Suppressor macrophage (primary cell): ENCODE measurements at places on chromosomes 2 and 18.
A peak's percentile ranks its signal among the peaks of the same experiment; 100 is the strongest.

- no peak for DNase-seq
These were observed 126.0 kb upstream of the ACVR2A start for GRCh38 chr2:147718831-147719230.

DNA sequence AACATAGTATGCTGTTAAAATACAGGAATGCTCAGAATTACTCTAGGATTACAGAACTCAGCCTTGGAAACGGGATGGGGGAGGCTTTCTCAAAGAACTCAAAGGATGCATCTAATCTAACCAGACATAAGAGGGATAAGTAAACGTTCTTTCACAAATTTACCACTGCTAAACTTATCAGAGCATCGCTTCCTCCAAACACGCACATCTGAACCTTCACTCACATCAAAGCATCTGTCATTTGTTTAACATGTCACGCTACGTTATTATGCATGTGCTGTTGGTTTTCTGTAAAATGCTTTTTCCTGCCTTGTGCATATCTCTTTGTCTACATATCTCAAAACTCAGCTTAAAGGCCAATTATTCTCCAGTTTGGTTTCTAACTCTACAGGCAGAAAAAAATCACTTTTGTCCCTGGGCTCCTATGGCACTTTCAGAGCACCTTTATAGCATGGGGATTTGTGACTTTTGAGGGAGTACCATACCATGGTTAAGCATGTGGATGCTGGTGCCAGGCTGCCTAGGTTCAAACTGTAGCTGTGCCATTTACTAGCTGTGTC lies 106.7 kb upstream of the FSHR start:
- no peak for DNase-seq

GRCh38 chr2:53484531-53484930 lies 283.1 kb upstream of the CHAC2 start:
- no peak for DNase-seq

DNA sequence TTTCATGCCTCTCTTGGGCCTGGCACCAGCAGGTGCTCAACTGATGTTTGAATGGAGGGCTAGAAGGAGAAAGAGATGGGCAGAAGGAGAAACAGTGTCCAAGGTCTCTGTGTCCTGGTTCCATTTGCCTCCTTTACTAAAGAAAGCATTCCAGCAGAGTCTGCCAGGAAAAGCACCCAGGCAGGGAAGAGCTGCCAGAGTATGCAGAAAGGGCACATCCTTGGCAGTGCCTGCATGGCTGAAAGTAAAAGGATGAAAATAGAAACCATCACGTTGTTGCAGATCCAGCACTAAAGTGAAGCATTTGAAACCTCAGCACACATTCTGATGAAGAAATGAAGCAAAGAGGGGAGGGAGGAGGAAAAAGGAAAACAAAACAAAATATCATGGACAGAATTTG lies 142.2 kb downstream of the ESCO1 start:
- no peak for DNase-seq

DNA sequence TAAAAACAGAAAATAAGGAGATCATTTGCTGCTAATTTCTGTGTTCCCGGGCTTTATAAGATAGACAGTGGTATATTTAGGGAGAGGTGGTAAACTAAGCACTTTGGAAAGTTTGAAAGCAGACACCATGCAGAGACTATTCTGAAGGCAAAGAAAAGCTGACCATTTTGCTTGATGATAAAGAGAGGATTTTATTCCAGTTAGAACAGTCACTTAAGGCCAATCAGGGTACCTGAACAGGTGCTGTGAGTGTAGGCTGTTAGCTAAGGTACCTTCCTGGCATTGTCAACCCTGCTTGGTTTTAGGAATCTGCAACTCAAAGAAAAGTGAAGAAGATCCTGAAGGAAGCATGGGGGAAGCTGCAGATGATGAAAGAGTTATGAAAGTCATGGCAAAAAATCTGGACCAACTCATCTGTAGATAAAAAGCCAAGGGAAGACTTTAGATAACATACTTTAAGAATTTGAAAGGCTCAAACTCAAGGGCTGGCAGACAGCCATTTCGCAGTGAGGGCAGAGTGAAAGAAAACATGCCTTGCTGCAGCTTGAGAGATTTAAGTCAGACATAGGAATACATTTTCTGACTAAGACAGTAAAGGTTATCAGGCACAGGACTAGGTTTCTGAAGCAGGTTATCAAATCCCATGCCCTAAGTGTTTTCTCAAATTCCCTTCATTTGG lies 80.1 kb upstream of the ARL5A start:
- DNase-seq = no peak

- no peak for DNase-seq
These were observed 277.4 kb downstream of the NRXN1 start for GRCh38 chr2:50754514-50754913.

DNA sequence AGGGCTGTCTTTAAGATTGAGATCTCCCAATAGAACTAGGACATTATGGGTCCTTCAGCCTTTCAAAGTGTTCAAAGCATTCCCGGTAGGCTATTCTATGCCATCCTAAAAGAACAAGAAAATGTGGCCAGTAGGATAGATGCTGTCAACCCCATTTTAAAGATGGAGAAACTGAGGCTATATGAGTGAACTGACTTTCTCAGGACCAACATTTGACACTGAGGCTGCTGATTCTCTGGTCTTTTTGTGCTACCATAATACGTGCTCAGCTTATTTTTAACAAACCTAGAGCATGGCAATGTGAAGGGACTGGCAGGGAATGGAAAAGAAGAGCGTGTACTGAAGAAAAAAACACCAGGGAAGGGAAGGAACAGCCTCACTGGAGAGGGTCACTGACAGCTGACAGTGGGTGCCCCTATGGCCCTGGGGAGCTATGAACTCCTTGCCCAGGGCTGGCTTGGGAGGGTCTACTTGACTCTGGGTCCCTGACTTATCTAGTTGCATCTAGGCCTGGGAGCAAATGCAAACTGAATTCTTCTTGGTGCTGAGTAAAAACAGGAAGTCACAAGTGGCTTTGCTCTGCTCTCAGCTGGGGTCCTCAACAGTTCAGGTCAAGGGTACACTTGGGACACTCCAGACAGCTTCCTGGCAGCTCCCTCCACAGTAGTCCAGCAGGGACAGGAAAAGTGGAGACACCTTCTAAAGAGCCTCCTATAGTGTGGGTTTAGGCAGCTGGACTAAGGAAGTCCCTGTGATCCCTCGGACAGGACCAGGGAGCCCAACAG lies 2.3 kb downstream of the CYRIA start:
- no peak for DNase-seq

GRCh38 chr2:13813236-13813635 lies 819.3 kb upstream of the LRATD1 start:
- no peak for DNase-seq

DNA sequence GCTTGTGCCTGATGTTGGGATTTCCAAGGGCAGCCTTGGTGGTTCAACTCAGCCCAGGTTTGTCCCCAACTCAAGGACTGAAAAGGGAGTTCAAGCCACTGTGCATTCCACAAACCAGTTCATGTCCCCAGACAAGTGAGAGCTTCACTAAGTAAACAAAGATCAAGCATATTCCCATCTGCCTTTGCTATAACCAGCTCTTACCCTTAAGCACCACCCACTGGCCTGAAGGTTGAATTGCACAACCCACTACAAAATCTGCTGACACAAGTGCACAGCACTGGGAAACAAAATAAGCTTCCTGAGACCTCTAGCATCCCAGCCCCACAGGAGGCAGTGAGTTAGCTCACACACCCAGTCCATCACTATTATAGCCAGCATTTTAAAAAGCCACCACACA lies 516.7 kb downstream of the NR4A2 start:
- DNase-seq = peak; percentile 58

GRCh38 chr2:27123302-27124150 lies at the start of gene ABHD1:
TSS of gene ABHD1 (plus strand) at chr2:27123815. CDS start at chr2:27123949, 134 bp downstream.
- peak; percentile 84 for DNase-seq
